ENCODE measurements at places on chromosomes 5 and 9. TPM values are rescaled to one million over a fixed set of nuclear protein-coding genes. Genes with fewer than 3 reads are reported as not detected.

ANKRD20A1 gene
- 2.7 TPM for total RNA-seq

- no peaks in the 10 kb centered on the region for H3K36me3 ChIP-seq
- H3K27ac ChIP-seq, result no peak overlapping the region
- no peak overlapping the region for H3K4me3 ChIP-seq
Measured at GRCh38 chr5:135422419-135422818, 23.4 kb upstream of the MACROH2A1 start.

DNA sequence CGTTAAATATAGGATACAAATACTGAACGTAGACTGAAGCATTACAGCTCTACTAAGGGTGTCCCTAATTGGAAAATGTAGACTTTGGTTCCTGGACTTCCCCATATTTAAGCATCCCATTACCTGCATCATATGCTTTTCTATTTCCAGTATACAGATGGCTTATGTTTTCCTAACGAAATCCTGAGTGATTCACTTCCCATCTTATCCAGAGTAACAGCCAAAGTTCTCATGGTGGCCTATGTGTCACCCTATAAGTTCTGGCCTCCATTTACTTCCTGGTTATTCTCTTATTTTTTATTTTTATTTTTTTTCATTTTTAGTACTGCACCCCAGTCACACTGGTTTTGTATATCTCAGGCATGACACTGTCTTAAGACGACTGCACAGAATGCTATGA lies 552.3 kb downstream of the PRDM9 start:
- no peaks in the 10 kb centered on the region for H3K36me3 ChIP-seq
- no peak for DNase-seq
- no peak overlapping the region for H3K4me3 ChIP-seq

DNA sequence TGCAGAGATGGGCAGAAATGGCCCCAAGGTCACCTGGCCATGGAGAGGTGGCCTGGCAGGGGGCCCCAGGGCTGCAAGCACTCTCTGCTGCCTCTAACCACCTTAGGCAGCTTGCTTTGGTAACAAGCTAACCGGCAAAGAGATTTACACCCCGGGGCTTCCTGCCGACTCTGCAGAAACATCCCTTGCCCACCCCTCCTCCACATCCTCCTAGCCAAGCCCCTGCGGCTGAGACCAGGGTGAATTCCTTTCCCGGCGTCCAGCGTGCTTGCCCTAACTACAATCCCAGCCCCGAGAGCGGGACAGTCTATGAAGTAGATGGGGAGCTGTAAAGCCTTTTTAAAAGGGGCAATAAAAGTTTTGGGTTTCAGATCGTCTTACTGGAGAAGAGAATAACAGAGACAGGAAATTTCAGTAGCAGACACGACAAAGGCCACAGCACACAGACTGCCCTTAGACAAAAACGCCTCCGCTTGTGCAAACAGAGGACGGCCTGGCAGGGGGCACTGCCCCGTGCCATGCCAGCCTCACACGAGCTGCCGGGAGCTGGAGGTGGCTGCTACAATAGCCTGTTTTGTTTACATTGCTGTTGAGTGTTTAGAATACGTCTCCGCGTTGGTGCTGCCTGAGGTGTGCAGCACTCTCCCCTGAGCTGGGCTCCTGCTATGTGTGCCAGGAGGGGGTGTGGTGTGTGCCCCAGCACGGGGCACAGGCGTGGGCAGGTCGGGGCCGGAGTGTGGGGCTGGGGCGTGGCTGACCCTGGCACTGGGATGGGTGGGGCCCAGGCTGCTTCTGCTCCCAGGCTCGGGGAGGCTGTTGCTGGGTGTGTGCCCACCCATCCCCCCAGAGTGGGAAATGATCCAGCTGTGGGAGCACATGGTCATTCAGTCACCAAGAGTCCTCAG lies 15.3 kb downstream of the MYMK start:
- H3K4me3 ChIP-seq, result peak overlapping the region; percentile 56
- H3K27me3 ChIP-seq, result no peaks in the 10 kb centered on the region
- peak overlapping the region; percentile 53 for H3K27ac ChIP-seq

DNA sequence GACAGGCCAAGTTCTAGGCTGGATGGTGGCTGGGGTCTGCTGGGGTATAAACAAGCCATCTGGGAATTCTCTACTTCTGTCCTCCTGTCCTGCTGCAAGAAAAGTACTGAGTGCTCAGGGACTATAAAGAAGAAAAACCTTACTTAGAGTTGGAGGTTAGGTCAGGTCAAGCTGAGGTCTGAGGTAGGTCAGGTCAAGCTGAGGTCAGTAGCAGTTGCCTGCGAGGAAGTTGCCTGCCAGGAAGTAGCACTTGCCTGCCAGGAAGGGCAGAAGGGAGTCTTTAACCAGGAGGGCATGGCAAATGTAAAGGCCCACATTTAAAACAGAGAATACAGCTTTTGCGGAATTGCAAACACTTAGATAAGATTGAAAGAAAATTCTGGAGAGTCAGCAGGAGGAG lies 51.3 kb upstream of the PRLR start:
- no peak overlapping the region for H3K4me3 ChIP-seq
- no peaks in the 10 kb centered on the region for H3K36me3 ChIP-seq
- H3K27me3 ChIP-seq, result no peaks in the 10 kb centered on the region
- H3K4me1 ChIP-seq, result no peaks in the 10 kb centered on the region

ARPC5L gene
- total RNA-seq, result 50.8 TPM

GRCh38 chr5:138149530-138149929 lies 10.3 kb upstream of the NME5 start:
- peak; percentile 59 for DNase-seq
- H3K36me3 ChIP-seq, result no peaks in the 10 kb centered on the region
- H3K27ac ChIP-seq, result no peak overlapping the region
- H3K27me3 ChIP-seq, result no peaks in the 10 kb centered on the region

CDH9 gene
- not detected for total RNA-seq

GRCh38 chr9:75071530-75072122 lies 16.3 kb downstream of the NMRK1 start:
- no peak overlapping the region for H3K4me3 ChIP-seq
- H3K36me3 ChIP-seq, result peaks cover 7% of the 10 kb centered on the region
- H3K4me1 ChIP-seq, result peaks cover 4% of the 10 kb centered on the region
- no peak overlapping the region for H3K27ac ChIP-seq
- peak; percentile 53 for DNase-seq

GRCh38 chr9:86839522-86839921 lies 107.8 kb downstream of the GAS1 start:
- H3K36me3 ChIP-seq, result no peaks in the 10 kb centered on the region
- H3K4me3 ChIP-seq, result no peak overlapping the region
- H3K27ac ChIP-seq, result no peak overlapping the region

GRCh38 chr9:134195558-134195957 lies 31.2 kb upstream of the RNU6ATAC start:
- DNase-seq, result no peak
- no peaks in the 10 kb centered on the region for H3K36me3 ChIP-seq
- H3K4me1 ChIP-seq, result no peaks in the 10 kb centered on the region
- H3K4me3 ChIP-seq, result no peak overlapping the region

PROB1 gene
- 6.6 TPM for total RNA-seq

- peaks cover 1% of the 10 kb centered on the region for H3K4me1 ChIP-seq
- H3K27me3 ChIP-seq, result no peaks in the 10 kb centered on the region
- no peak overlapping the region for H3K4me3 ChIP-seq
- no peaks in the 10 kb centered on the region for H3K36me3 ChIP-seq
- no peak overlapping the region for H3K27ac ChIP-seq
- no peak for DNase-seq
Measured at GRCh38 chr9:116647515-116647809, 39.6 kb upstream of the TRIM32 start.

GRCh38 chr9:124617477-124618141 lies 110.4 kb upstream of the NR5A1 start:
- H3K4me3 ChIP-seq, result no peak overlapping the region
- H3K27me3 ChIP-seq, result no peaks in the 10 kb centered on the region
- peaks cover 6% of the 10 kb centered on the region for H3K4me1 ChIP-seq
- DNase-seq, result peak; percentile 94

SPATA31C1 gene
- total RNA-seq, result not detected

DNA sequence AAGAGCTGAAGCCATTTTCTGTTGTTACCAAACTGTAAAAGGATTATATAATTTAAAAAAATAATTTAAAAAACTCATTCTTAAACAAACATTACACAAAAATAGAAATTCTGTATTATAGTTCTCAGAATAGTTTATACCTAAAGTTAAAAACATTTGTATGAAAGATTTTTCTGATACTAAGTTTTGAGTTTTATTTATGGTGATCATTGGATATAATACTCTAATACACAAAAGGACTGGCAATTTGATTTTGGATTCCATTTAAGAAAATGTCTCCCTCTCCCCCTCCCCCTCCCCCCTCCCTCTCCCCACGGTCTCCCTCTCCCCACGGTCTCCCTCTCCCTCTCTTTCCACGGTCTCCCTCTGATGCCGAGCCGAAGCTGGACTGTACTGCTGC lies 37.7 kb upstream of the PDCL start:
- no peak overlapping the region for H3K4me3 ChIP-seq
- H3K27ac ChIP-seq, result no peak overlapping the region
- H3K4me1 ChIP-seq, result no peaks in the 10 kb centered on the region
- peaks cover 67% of the 10 kb centered on the region for H3K36me3 ChIP-seq

PTGER4 gene
- total RNA-seq, result 0.29 TPM

- H3K4me1 ChIP-seq, result peaks cover 26% of the 10 kb centered on the region
- no peak for DNase-seq
- H3K4me3 ChIP-seq, result no peak overlapping the region
- H3K27me3 ChIP-seq, result no peaks in the 10 kb centered on the region
Measured at GRCh38 chr9:38229504-38230155, 160.6 kb upstream of the SHB start.

DNA sequence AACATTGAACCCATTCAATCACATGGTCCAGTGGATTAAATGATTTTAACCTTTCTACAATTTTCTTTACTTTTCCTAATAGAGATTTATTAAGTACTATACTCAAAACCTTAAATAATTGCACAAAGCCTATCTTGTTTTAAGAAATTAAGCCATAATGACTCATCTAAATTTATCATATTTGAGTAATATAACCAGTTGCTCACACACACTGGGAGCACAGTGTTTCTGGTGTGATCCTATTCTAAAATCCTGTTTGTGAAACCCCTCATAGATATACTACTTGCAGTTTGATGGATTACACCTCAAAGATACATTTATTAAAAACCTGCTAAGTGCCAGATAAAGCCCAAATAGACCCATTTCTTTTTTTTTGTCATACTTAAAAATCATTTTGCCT lies 668.3 kb upstream of the CDH18 start:
- no peaks in the 10 kb centered on the region for H3K27me3 ChIP-seq
- H3K4me3 ChIP-seq, result no peak overlapping the region
- DNase-seq, result no peak
- no peak overlapping the region for H3K27ac ChIP-seq
- no peaks in the 10 kb centered on the region for H3K36me3 ChIP-seq

PCDHB14 gene
- 2.6 TPM for total RNA-seq

KIF27 gene
- total RNA-seq, result 19.3 TPM

DNA sequence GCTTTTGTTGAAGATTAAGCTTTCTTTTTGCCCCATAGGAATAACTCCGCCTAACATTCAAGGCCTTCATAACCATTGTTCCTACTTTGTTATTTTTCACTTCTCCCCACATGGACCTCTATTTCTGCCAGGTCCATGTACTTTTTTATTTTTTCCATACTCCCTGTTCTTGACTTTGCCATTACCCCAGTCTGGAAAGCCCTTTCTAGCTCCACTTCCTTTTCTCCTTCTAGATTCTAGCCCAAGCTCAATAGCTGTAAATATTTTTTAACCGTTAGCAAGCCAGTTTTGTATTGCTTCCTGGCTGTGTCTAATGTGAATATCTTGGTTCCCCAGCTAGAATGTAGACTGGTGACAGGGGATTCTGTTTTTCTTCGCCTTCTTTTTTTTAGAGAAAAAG lies 26.1 kb downstream of the NCBP1 start:
- no peak for DNase-seq
- no peaks in the 10 kb centered on the region for H3K4me1 ChIP-seq
- no peaks in the 10 kb centered on the region for H3K27me3 ChIP-seq
- H3K27ac ChIP-seq, result no peak overlapping the region

FAM78A gene
- total RNA-seq, result 5.5 TPM

- no peak overlapping the region for H3K4me3 ChIP-seq
- DNase-seq, result no peak
- H3K36me3 ChIP-seq, result no peaks in the 10 kb centered on the region
- H3K27me3 ChIP-seq, result no peaks in the 10 kb centered on the region
Measured at GRCh38 chr9:18726546-18726945, 252.6 kb downstream of the ADAMTSL1 start.

GRCh38 chr5:127601111-127601510 lies 47.8 kb upstream of the CTXN3 start:
- no peaks in the 10 kb centered on the region for H3K36me3 ChIP-seq

DNA sequence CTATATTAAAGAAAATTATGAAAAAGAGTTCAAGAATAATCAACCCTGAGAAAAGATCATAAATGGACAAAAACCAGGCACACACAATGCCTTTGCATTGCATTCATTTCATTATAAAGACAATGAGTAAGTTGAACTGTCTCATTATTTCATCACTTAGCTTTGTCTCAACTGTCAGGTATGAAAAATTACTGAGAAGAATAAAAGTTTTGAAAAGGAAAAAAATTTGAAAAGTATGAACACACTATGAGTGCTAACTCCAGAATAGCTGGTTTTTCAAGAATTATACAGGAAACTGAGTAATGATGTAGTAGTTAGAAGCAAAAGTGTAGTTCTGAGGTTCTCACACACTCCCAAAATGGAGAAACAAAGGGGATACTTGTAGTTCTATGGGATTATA lies 16.3 kb upstream of the ANXA1 start:
- no peak overlapping the region for H3K4me3 ChIP-seq
- no peak for DNase-seq
- H3K36me3 ChIP-seq, result no peaks in the 10 kb centered on the region
- H3K27me3 ChIP-seq, result no peaks in the 10 kb centered on the region

- H3K27ac ChIP-seq, result peak overlapping the region; percentile 92
- DNase-seq, result no peak
- H3K4me3 ChIP-seq, result no peak overlapping the region
- H3K36me3 ChIP-seq, result no peaks in the 10 kb centered on the region
- H3K4me1 ChIP-seq, result peaks cover 8% of the 10 kb centered on the region
Measured at GRCh38 chr5:72452515-72453245, 54.5 kb downstream of the ZNF366 start.

GRCh38 chr5:7395947-7396712 lies at the start of gene ADCY2:
Gene ADCY2, plus strand, starts transcription at chr5:7396138. Its CDS starts 159 bp downstream, at chr5:7396297.
- H3K4me3 ChIP-seq, result peak within 1 kb of the TSS; percentile 97
- no peaks in the 10 kb centered on the region for H3K36me3 ChIP-seq
- DNase-seq, result peak; percentile 74
- peaks cover 4% of the 10 kb centered on the region for H3K4me1 ChIP-seq

DNA sequence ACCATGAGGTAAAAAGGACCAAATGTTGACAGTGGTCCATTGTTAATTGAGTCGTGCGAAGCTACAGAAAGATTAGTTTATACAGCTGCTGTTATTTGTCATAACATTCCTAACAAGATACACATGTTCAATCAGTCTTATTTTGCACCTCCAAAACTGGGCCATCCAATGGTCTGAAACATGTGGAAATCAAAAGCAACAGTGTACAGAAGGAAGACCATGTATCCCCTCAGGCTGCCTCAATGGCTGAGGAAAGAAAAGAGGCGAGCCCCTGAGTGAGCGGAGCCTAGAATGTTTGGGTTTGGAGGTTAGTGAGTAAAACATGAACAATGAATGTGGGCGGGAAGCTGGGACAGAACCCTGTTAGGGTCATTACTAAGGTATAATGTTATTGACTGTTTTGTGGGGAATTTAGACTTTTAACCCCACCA lies 35.6 kb downstream of the NFIB start:
- H3K27me3 ChIP-seq, result no peaks in the 10 kb centered on the region
- no peak overlapping the region for H3K4me3 ChIP-seq
- no peak for DNase-seq
- no peaks in the 10 kb centered on the region for H3K36me3 ChIP-seq

- H3K27ac ChIP-seq, result no peak overlapping the region
- no peaks in the 10 kb centered on the region for H3K27me3 ChIP-seq
- peak; percentile 64 for DNase-seq
- no peaks in the 10 kb centered on the region for H3K4me1 ChIP-seq
- no peak overlapping the region for H3K4me3 ChIP-seq
- no peaks in the 10 kb centered on the region for H3K36me3 ChIP-seq
Measured at GRCh38 chr9:78668148-78668832, 371.4 kb downstream of the PSAT1 start.

GRCh38 chr5:96601200-96601599 lies 61.0 kb upstream of the CAST start:
- H3K27me3 ChIP-seq, result no peaks in the 10 kb centered on the region
- H3K36me3 ChIP-seq, result no peaks in the 10 kb centered on the region
